ENCODE measurements at places on chromosomes 5 and 9. TPM values are rescaled to one million over a fixed set of nuclear protein-coding genes. Genes with fewer than 3 reads are reported as not detected.

- no peak for DNase-seq
Measured at GRCh38 chr5:137622850-137623249, 113.0 kb downstream of the KLHL3 start.

DNA sequence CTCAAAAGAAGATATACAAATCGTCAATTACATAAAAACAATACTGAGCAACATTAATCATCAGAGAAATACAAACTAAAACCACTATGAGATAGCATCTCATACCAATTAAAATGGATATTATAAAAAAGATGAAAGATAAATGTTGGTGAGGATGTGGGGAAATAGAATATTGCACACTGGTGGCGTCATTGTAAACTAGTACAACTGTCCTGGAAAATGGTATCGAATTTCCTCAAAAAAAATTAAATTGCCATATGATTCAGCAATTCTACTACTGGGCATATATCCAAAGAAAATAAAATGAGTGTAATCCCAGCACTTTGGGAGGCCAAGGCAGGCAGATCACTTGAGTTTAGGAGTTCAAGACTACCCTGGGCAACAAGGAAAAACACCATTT is 326.0 kb upstream of the FTMT start:
- DNase-seq = no peak

DNA sequence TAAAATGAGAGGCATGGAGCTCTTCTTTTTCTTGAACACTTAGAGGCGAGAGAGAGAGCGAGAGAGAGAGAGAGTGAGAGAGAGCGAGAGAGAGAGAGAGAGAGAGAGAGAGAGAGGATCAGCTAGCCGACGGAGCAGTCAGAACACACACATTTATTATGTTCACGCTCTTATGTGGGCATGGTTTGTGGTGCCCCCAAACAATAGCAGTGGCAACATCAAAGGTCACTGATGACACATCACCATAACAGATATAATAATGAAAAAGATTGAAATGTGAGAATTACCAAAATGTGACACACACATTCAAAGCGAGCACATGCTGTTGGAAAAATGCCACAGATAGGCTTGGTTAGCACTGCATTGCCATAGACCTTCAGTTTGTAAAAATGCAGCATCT is 116.1 kb downstream of the KDM4C start:
- no peak for DNase-seq

DNA sequence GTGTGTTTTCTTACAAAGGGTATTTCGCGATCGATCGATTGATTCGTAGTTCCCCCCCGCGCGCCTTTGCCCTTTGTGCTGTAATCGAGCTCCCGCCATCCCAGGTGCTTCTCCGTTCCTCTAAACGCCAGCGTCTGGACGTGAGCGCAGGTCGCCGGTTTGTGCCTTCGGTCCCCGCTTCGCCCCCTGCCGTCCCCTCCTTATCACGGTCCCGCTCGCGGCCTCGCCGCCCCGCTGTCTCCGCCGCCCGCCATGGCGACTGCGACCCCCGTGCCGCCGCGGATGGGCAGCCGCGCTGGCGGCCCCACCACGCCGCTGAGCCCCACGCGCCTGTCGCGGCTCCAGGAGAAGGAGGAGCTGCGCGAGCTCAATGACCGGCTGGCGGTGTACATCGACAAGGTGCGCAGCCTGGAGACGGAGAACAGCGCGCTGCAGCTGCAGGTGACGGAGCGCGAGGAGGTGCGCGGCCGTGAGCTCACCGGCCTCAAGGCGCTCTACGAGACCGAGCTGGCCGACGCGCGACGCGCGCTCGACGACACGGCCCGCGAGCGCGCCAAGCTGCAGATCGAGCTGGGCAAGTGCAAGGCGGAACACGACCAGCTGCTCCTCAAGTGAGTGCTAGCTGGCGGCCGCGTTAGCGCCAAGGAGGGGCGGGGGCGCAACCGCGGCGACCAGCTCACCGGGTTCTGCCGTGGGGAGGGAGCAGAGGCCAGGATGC is 480 bp downstream of the LMNB1 start:
- peak; percentile 56 for DNase-seq

GRCh38 chr5:136853971-136854370 is 488.6 kb upstream of the TRPC7 start:
- no peak for DNase-seq

- DNase-seq = no peak
Measured at GRCh38 chr5:129003232-129003631, 37.9 kb downstream of the SLC27A6 start.

DNA sequence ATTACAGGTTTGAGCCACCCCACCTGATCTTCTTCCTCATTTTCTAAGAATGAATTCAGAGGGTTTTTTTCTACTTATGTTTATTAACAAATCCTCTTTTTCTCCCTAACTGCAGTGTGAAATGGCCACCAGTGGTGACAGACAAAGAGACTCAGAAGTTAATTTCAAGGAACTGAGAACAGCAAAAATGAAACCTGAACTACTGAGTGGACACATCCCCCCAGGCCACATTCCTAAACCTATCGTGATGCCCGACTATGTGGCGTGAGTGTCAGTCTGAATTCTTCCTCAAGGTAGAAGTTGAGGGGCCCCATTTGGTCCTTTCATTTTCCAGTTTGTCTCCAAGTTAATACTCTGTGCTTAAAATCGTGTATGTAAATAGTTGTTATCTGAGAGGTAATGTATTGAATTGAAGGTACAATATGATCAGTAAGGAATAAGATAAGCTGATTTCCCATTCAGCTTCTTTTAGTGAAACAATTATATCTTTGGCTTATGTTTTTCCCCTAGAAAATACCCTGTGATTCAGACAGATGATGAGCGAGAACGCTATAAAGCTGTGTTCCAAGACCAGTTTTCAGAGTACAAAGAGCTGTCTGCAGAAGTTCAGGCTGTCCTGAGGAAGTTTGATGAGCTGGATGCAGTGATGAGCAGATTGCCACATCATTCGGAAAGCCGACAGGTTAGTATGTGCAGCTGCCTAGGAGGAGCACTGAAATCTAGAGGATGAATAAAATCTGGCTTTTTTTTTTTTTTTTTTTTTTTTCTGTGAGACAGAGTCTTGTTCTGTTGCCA is 17.7 kb downstream of the MARVELD2 start:
- DNase-seq = no peak

DNA sequence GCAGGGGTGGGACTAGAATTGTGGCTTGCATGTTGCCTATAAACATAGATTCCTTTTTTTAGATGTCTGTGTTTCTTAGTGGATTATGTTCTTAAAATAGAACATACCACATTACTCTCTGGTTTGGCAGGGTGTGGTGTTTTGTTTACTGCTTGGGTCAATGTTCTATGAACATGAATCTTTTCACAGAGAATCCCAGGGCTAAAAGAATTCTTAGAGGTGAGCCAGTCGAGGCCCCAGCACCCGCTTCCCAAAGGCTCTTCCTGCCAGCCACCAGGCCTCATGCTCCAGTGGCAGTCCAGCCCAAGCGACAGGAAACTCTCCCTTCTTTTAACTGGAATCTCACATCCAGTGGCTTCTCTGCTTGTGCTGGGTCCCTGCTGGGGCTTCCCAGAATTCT is 126.6 kb downstream of the C9orf152 start:
- no peak for DNase-seq

GRCh38 chr5:127909066-127909465 is 174.5 kb upstream of the SLC12A2 start:
- peak; percentile 12 for DNase-seq

PAPPA gene
- not detected for total RNA-seq

FOXE1 gene
- 0.05 TPM for total RNA-seq

SERF1B gene
- total RNA-seq = 13.7 TPM

GARIN3 gene
- not detected for total RNA-seq

BRD8 gene
- total RNA-seq = 74.6 TPM

Measured in activated CD4-positive, alpha-beta T cell treated with anti-CD3 and anti-CD28 coated beads, Interleukin-2, amount 10 ng/mL, durations not matched to agents 7 days and 5 days (primary cell).